ENCODE measurements at places on chromosomes 7 and 10. TPM values are rescaled to one million over a fixed set of nuclear protein-coding genes. Genes with fewer than 3 reads are reported as not detected.

The ICA1 gene
- total RNA-seq: 0.94 TPM

The TMEM196 gene
- total RNA-seq: not detected

The FAM25C gene
- not detected for total RNA-seq

The VWDE gene
- total RNA-seq: 1.9 TPM

All from activated naive CD4-positive, alpha-beta T cell treated with anti-CD3 and anti-CD28 coated beads for 36 hours (primary cell).